ENCODE measurements at places on chromosomes 11 and 22.

DNA sequence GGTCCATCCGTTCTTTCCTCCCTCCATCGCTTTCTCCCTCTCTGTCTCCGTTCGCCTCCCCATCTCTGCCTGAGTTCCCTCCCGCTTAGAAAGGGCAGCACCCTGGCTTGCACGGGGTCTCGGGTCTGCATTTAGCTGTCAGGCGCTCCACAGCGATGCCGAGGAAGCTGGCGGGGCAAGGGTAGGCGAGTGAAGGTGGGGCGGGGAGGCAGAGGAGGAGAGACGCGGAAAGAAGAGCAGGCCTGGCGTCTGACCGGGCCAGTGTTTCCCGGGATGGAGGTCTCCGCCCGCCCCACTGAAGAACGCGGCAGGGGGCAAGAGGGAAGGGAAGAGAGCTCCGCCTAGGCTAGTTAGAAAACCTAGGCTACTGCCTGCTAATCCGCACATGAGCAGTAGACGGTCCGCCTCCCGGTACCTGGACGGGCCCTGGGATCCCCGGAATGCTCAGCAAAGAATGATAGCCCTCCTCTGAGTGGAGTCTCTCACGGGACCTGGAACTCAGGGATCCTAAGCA is 3922.5 kb upstream of the OR11H1 start:
- DNase-seq = no peak

DNA sequence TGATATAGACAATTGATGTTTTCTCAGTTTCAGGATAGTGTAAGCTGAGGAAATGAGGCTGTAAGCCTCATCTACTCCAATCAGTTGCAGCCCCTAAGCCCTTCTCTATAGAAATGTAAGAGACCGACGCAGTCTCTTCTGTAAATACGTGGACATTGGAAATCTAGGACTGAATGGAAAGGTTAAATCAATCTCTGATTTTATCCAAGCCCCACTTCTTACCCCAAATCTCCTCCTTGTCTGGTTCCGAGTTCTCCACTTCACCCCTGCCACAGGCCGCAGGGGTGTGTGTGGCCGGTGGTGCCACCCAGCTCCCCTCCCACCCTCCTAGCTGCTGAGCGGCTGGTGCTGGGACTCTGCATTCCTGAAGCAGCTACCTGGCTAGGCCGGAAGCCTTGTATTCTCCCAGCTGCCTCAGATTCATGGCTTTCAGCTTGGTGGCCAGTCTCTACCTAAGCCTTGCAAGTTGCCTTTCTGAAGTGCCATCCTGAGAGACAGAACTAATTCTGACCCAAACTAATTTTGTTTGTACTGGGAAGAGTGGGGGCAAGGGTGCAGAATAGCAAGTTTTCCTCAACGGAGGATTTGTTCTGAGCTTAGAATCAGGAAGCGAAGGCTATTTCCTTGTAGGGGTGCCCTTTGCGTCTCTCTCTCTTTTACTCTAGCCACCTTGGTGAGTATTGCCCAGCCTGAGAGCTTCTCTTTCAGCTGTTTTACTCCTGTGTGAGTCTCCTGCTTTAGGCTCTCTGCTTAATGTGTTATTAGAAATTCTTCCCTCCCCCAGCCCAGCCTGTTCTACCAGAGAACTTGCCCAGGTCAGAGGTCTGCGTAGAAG is 749 bp downstream of the VWA5A start:
- no peak for DNase-seq

DNA sequence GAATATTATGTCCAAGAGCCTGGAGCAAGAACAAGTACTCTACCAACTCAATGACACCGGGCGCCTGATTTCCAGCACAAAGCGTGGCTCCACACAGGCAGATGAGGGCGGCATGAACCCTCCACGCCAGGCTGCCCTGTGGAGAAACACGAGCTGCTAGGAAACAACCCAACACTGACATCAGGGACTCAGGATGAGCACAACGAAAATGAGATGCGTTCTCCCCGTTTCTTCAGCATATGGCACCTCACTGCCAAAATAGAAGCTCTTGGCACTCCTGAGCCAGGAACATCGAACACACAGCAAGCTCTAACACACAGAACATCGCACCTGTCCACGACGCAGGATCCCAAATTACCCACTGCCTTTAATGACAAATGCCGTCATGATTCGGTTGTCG is 68.3 kb downstream of the NCAPD3 start:
- DNase-seq = no peak

GRCh38 chr22:31233001-31233400 is 20.9 kb downstream of the LIMK2 start:
- DNase-seq = no peak

GRCh38 chr11:117419482-117420142 is 92.0 kb downstream of the CEP164 start:
- peak; percentile 7 for DNase-seq

DNA sequence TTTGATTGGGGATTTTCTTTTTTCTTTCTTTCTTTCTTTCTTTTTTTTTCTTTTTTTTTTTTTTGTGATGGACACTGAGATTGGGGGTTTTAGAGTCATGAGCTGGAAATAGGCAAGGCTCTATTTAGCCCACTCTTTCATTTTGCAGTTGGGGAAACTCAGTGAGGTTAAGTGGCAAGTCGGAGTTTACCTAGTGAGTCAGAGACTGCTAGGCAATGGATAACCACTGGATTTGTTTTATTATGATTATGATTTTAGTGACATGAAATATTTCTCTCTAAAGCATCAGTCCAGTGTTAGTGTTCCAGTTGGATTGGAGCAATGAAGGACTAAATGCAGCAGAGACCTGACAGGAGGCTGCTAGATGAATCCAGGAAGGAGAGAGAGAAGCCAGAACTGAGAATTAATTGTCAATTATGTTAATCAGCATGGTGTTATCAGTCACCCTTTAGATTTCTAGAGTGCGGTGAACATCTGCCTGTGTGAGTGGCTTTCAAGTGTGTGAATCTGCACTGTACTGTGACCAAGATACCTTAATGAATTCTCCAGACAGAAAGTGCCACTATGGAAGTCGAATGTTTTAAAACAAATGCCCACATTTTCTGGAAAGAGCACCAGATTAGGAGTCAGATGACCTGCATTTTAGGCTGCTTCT is 10.9 kb downstream of the BMAL1 start:
- no peak for DNase-seq

DNA sequence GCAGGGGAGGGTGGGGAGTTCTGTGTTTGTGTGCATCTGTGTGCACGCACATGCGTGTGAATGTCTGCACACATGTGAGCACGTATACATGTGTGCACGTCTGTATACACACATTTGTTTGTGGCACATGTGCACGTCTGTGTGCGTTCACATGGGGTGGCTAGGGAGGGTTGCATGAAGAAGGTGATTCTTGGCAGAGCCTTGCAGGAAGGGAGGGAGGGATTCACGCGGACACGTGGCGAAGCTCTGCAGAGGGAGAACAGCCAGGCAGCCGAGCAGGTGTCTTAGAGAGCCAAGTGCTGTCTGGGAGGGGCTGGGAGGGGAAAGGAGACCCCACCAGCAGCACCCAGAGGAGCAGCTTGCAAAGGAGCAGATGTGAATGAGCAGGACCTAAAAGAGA is 372.1 kb downstream of the BRD1 start:
- no peak for DNase-seq

DNA sequence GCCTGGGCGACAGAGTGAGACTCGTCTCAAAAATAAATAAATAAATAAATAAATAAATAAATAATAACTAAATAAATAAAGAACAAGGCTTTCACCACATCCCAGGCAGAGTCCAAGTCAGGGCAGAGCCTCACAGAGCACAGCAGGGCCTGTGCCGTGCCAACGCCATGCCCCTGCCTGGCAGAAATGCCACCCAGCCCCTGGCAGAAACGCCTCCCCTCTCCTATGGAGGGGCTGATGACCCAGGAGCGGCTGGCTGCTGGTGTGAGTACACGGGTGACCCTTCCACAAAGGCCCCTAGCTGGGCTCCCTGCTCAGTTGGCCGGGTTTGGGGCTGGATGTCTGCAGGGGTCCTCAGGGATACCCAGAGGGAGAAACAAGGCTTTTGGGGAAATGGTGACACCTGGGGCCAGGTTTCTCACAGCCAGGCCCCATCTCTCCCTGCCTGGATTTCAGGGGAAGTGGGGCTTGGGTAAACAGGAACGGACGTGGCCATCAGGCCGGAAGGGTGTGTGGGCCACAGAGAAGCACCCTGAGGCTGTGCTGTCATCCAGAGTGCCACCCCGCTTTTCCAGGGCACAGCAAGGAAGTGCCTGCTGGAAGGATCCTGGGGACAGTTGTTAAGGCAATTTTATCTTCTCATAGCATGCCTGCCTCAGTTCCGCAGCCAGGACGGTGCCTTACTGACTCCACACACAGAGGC is 5.1 kb downstream of the BID start:
- DNase-seq = no peak

DNA sequence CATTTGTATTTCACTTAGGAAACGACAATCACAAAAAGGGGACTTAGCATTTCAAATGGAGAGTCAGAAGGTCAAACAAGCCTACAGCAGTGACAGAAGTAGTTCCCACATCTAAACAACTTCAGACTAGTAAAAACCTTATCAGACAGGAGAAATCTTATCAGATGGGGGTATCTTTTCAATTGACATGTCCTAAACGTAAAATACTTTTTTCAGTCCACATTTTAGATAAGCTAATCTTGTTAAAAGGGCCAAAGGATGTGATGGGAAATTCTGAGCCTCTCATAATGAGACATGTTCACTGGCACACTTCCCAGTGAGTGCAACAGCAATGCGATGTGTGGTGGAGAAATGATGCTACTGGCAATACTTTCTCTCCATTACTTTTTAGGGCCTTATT is 2.4 kb downstream of the MAPK1 start:
- peak; percentile 86 for DNase-seq

All from fibroblast of upper back skin (primary cell).